Cortex of kidney (tissue), 1 donor: ENCODE measurements at places on chromosomes 3 and 15.

DNA sequence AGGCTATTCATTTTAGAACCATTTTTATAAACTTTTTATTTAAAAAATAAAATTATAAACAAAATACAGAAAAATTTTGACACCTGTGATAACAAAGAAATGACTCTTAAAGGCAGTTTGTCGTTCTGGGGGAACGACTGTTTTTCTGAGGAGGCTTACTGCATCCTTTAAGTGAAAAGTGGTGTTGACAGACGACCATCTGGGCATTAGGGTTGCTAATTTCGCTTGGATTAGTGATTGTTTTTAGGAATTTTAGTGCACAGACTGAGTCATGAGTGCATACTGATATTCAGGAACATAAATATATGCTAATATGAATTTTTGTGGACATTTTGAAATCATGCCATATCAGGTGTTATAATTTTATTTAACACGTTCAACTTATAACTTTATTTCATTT, 28.5 kb downstream of the OSTN start:
- no peak for DNase-seq

- DNase-seq = no peak
These were observed 67.8 kb upstream of the ATP10A start for GRCh38 chr15:25930931-25931330.

GRCh38 chr15:74505837-74506514, 35.0 kb upstream of the ARID3B start:
- no peak for DNase-seq

GRCh38 chr3:58991026-58991425, 58.8 kb downstream of the CFAP20DC start:
- no peak for DNase-seq

DNA sequence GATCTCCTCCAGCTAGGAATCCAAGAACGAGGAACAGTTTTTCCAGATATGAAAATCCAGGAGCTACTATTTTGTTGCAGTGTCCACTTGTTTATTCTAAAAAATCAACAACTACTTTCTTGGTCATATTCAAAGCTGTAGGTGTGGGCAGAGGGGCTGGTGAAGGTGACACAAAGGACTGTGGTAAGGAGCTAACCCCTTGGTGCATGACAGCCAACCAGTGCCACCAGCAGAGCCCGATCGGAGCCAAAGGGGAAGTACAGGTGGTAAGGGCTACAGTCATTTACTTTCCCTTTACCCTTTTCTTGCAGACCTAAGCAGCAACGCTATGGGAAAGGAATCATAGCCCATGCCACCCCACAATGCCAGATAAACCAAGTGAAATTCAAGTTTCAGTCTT, 30.7 kb downstream of the PLA1A start:
- DNase-seq = no peak

DNA sequence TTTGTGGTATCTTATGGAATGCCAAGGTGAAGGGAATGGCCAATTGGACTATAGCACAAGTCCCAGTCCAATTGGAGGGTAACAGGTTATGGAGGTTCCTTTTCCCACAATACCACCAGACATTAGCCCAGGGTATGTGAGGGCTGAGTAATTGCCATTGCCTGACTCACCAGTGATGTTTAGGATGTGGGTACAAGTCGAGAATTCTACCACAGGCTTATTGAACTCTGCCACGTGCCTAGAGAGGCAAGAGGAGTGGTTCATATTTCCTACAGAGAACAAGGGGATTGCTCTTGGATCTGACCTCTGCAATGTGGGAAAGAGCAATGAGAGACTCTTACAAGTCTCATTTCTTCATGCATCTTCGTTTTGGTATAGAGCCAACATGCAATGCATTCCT, 85.0 kb upstream of the XCR1 start:
- no peak for DNase-seq

DNA sequence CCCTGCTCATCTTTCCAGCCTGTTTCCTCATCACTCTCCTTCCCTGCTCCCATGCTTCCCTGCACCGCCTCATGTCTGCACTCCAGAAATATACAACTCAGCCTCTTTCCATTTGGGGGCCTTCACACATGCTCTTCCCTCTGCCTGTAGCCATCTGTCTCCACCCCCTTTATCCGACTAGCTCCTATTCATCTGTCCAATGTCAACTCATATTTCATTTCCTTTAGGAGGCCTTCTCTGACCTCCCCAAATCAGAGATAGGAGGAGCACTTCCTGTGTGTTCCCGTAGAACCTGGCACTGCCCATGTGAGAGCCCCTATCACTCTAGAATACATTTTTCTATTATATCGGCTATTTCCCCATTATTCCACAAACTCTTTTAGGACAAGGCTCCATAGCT, 10.6 kb downstream of the ATP8B4 start:
- no peak for DNase-seq

GRCh38 chr3:37479981-37480380, 305.6 kb upstream of the LRRFIP2 start:
- no peak for DNase-seq

- no peak for DNase-seq
These were observed 62.8 kb upstream of the CMTM8 start for GRCh38 chr3:32175607-32176197.
